HT1080 (cell line): ENCODE measurements at places on chromosomes 1 and 21. TPM values are rescaled to one million over a fixed set of nuclear protein-coding genes. Genes with fewer than 3 reads are reported as not detected.
A peak's percentile ranks its signal among the peaks of the same experiment; 100 is the strongest.

Gene CDCA8
- total RNA-seq = 29.3 and 38.4 TPM in 2 replicates

GRCh38 chr1:26181586-26182382 is 4.5 kb downstream of the CNKSR1 start:
- DNase-seq = peak; percentile 55

DNA sequence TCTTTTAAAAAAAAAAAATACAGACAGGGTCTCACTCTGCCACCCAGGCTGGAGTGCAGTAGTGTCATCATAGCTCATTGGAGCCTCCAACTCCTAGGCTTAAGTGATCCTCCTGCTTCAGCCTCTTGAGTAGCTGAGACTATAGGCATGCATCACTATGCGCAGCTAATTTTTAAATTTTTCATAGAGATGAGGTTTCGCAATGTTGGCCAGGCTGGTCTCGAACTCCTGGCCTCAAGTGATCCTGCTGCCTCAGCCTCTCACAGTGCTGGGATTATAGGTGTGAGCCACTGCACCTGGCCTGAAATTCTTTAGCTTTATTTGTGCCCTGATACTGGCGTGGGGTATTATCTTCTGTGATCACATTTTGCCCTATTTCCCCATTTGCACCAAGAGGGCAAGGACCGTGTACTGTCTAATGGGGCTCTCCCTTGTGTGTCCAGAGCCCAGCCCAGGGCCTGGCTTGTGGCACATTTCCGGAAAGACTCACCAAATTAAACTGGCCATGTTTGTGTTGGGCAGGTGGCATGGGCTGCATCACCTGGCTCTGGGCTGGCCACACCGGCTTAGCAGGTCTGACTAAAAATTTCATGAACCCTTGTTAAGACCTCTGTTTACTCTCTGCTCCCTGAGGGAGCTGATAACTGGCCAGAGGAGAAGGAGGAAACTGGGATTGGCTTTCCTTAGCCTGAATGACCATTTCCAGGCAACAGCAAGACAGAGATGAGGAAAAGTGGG is 32.2 kb downstream of the TRIM62 start:
- DNase-seq = no peak

DNA sequence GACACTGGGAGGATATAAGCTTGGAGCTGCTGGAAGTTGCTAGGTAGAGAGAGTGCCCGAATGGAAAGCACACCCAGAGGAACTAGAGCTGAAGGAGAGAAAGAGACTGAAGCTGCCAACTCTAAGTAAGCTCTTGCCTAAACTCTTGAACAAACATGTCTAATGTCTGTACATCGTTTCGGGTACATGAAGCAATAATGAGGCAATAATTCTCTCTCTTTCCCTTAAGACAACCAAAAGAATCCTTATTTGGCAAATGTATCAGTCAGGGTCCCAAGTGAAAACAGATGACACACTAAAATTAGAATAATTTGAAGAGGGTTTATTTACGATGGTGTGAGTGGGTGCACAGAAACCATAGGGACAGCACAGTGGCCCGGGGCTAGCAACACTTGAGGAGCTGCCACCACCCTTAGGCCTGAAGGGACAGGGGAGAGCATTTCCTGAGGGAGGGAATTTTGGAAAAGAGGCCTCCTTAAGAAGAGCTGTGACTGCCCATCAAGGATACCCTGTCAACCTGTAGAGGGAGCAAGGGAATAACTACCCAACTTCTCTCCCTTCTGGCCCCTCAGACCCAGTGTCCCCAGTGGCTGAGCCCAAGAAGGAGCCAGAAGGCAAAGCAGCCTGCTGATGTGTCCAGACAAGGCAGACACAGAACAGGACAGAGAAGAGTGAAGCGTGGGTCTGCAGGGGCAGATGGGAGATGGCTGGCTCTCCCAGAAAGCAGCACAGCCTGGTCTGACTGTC is 36.1 kb upstream of the KHDRBS1 start:
- peak; percentile 46 for DNase-seq

GRCh38 chr1:212124690-212125582 is 89.4 kb downstream of the DTL start:
- peak; percentile 29 for DNase-seq

DNA sequence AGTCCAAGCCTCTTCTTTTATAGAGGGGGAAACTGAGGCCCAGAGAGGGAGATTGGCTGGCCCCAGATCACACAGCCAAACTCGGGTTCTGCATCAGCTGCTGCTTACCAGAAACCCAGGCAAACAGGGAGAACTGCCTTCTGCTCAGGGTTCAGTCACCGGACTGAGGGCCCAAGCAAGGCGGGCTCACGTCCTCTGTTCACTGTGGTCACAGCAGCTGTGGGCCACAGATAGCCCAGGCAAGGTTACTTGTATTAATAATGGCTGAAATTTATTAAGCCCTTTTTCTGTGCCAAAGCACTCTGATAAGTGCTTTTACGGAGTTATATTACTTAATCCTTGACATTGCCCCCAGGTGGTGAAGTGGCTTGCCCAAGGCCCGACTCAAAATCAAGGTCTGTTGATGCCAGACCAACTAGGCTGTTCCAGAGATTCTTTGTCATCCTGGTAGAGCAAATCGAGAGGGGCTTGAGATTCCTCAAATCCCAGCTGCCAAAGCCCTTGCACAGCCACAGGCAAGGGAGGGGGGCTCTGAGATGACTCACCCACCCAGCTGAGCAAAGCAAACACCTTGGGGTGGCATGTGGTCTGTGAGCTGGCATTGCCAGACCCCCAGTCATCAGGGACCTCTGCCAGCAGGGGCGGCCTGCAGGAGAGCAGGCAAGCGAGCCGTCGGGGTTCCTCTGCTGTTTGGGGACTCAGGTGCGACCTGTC is 36.5 kb downstream of the EPHB2 start:
- DNase-seq = peak; percentile 98

DNA sequence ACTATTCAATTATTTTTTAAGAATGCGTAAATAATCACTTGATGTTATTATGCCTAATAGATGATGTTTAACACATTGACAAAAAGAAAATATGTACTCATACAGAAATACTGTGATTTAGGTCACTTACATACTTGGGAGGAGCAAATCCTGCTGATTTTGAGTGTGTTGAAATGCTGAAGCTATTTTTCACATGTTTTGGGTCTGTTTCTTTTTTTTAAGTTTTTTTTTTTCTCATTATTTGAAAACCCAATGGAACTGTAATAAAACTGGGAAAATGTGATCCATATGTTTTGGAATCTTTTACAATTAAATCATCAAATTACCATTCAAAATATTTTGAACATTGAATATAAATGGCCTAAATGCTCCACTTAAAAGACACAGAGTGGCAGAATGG is 366.2 kb upstream of the ADAMTS5 start:
- DNase-seq = no peak

- DNase-seq = no peak
These were observed 5.2 kb downstream of the GRIK3 start for GRCh38 chr1:37028981-37029617.
